Vagina (tissue), 2 donors: ENCODE measurements at places on chromosomes 4 and X.

- no peak for DNase-seq
Measured at GRCh38 chr4:18463987-18464559, 442.5 kb upstream of the LCORL start.

- no peak for DNase-seq
Measured at GRCh38 chrX:46626566-46626965, 53.0 kb downstream of the CHST7 start.

GRCh38 chr4:18075823-18076433, 54.4 kb upstream of the LCORL start:
- DNase-seq: no peak

DNA sequence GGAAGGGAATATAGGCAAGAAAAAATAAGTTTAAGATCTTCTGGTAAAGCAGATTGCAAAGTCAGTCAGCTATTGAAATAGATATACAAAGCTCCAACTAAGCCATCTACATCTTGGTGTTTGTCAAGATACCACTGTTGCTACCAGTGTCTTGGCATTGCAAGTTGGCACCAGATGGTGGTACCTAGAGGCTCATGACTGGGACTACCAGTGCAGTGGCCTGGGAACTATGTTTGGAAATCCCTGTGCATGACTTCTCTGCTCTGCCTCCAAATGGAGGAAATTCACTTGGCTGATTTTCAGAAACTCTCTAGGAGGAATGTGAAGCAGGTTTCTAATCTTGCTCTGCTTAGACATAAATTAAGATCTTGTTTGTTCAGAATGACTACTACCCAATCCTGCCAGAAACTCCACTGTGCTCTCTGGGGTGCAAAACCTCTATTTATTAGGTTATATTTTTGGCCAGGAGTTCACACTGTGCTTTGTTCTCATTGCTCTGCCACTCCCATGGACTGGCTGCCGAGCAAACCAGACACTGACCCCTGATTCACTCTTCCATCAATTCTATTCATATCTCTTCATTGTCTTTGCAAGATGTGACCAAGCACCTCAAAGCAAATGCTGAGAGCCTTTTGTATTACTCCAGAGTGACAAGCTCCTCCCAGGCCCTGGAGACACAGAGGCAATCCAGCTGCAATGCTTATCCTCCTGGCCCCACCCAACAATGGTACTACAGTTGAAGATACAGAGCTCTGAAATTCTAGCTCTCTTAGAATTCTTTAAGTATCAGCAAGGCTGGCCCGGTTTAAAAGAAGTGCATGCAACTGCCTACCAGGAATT, 272.3 kb upstream of the FGF16 start:
- DNase-seq: no peak

DNA sequence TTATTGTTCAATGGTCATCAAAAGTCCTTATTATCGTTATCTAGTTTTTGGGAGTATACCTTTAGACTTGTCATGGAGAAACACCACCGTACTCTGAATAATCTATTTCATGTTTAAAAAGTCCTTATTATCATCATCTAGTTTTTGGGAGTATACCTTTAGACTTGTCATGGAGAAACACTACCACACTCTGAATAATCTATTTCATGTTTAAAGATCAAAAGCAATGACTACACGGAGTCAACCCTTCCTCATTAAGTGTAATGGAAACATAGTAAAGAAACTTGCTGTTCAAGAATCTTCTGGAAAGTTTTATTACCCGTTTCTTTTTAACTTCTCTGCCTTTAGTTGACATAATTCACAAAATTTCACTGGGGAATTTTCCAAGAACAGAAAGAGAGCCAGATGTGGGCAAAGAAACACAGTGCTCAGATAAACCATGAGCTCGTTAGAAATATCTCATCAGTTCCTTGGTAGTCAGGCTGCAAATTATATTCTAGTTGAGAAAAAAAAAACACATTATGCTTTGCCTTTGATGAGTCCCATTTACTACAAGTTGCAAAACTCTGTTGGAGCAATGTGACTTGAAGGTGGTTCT, 158.8 kb downstream of the AFAP1 start:
- no peak for DNase-seq

- DNase-seq: no peak
Measured at GRCh38 chrX:108091878-108092291, 307 bp downstream of the ATG4A start.

- DNase-seq: no peak
Measured at GRCh38 chr4:117908306-117909207, 125.7 kb upstream of the NDST3 start.

DNA sequence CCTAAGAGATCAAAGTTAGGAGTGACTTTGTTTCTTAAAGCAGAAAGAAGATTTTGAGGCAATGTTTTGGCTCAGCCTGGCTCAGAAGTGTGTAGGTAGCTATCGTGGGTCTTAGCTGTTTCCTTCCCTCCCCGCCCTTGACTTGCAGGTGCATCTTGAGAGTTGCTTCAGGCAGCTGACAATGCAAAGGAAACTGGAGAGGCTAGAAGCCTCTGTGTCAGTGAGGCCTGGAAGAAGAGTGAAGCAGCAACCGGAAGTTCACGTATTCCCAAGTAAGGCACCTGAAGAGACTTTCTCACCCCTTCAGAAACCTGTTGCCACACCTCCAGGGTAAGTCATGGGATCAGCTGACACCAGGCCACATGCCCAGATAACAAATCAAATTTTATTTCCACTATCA, 10.6 kb upstream of the XKRX start:
- DNase-seq: no peak

DNA sequence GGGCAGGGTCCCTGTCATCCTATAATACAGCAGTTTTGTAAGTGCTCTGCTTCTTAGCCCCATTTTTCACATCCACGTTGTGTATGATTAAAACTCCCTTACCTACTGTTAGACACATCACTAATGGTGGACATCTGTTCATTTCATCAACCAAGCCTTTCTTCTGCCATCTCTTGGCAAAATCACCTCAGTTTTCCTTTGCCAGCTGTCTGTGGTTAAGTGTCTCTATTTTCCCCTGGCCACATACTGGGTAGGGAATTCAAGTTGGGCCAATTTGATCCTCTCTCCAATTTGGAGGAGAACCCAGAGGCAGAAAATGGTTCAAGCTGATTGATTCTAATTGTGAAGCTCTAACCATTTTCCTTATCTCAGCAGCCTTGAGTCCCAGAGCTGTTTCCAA, 436.1 kb downstream of the PCDH7 start:
- DNase-seq: no peak

DNA sequence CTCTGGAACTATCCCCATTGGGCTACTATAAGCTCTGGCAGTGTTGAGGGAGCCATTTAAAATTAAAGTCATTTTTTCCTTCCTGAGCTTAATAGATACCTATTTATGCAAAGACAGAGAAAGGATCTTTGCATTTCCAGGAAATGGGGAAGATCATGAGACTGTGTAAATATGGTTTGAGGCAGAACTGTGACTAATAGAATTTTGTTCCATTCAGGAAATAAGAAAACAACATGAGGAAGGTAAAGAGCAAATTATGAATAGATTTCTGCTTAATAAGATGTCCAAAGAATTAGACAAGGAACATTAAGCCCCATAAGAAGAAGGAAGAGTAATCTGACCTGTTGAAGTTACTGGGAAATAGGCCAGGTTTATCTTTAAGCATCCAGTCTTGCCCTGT, 17.8 kb upstream of the TBC1D19 start:
- no peak for DNase-seq

- no peak for DNase-seq
Measured at GRCh38 chr4:91598696-91599095, 705.1 kb upstream of the GRID2 start.

- DNase-seq: no peak
Measured at GRCh38 chr4:36573441-36573840, 292.0 kb downstream of the DTHD1 start.

DNA sequence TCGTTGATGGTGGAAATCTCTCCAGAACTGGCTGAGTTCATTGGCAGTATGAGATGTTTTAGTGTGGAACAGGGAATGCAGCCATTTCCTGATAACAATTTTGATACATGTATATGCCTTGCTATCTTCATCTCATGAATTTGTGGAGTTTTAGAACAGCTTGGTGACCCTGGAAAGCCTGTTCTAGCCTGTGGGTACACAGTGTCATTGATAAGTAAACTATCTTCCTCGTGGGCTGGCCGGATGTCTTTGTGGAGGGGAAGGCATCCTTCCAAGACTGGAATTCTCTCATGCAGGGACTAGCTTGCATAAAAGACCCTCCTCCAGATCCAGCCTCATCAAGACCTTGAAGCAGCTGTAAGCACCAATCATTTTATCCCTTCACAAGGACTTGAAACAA, 40.2 kb upstream of the NUDT10 start:
- no peak for DNase-seq

GRCh38 chr4:11605597-11605996, 176.9 kb upstream of the HS3ST1 start:
- DNase-seq: no peak

DNA sequence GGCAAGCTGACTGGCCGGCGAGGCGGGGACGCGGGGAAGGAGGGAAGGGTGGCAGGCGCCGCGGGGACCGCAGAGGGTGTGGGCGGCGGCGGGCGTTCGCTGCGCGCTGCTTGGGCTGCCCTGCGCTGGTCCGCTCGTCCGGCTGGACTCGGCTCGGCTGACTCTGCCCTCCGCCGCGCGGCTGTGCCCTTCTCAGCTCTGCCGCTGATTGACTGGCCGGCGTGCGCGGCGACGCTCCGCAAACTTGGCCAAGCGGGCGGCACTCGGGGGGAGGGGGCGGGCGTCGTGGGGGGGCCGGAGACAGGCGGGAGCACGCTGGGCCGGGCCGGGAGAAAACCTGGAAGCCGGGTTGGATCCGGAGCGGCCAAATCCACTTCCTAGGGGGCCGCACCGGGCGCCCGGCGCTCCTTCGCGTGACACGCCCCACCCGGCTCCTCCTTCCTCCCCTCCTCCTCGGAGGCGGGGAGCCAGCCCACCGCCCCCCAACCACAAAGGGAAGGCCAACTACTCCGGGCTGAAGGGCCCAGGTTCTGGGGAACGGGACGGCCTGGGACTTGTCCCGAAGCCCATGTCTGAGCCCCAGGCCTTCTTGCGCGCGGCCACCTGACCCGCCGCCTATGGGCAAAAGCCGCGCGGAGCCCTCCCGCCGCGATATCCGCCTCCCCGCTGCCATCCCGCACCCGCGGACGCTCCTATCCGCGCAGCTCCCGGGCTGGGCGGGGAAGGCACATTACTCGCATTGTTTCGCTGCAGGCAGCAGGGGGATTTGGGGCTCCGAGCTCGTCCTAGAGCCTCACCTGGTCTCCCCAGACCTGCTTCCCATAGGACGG, at the start of gene GPC4:
Gene GPC4 (minus strand): TSS at position 214 of the 830 bp plus-strand sequence. CDS start 524 bp downstream, outside the sequence.
- no peak for DNase-seq

GRCh38 chr4:187665086-187665485, 330.5 kb upstream of the ZFP42 start:
- no peak for DNase-seq

- DNase-seq: no peak
Measured at GRCh38 chrX:24494647-24495075, 29.6 kb downstream of the PDK3 start.

GRCh38 chr4:119037709-119038108, 97.9 kb upstream of the MYOZ2 start:
- no peak for DNase-seq

- DNase-seq: no peak
Measured at GRCh38 chrX:18707426-18708049, at the start of gene PPEF1. PPEF1 (plus strand) TSS chrX:18707645; CDS start chrX:18707781, 136 bp downstream.

- no peak for DNase-seq
Measured at GRCh38 chrX:133916984-133917722, 68.2 kb downstream of the GPC3 start.

DNA sequence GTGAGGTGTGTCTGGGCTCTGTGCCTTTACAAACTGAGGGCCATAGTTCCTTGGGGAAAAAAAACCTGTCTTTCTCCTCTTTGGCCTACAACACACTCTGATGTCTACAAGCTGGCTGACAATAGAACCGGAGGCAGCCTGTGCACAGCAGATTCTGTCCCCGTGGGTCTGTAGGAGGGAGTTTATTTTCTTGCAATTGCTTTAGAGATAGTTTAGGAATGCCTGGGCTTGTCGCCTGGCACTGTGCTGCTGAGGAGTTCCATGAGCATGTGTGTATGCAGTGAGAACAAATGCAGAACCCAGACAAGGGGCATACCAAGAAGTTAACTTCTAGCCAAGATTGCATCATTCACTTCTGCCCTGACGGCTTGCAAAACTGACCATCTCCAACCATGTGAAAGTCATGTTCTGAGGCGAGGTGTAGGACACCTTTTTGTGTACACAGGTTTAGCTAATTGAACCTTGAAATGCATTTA, 54.1 kb downstream of the CCNI start:
- no peak for DNase-seq

DNA sequence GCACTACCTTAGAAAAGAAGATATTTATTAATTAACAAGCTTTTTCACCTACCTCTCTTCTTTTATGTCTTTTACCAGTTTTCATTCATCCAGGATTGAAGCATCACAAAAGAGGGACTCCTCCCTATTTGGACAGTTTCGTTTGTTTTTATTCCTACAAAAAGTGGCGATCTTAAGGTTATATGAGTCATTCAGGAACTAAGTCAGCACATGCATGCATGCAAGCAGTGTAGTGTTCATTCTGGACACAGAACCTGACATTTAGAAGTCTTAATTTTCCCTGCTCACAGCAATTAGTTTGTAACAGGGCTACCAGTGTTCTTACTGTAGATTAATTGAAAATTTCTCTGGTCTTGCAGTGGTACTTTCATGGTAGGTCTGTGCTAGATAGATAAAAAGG, 47.9 kb upstream of the QRFPR start:
- no peak for DNase-seq

- no peak for DNase-seq
Measured at GRCh38 chr4:125116431-125116830, 198.3 kb upstream of the FAT4 start.

DNA sequence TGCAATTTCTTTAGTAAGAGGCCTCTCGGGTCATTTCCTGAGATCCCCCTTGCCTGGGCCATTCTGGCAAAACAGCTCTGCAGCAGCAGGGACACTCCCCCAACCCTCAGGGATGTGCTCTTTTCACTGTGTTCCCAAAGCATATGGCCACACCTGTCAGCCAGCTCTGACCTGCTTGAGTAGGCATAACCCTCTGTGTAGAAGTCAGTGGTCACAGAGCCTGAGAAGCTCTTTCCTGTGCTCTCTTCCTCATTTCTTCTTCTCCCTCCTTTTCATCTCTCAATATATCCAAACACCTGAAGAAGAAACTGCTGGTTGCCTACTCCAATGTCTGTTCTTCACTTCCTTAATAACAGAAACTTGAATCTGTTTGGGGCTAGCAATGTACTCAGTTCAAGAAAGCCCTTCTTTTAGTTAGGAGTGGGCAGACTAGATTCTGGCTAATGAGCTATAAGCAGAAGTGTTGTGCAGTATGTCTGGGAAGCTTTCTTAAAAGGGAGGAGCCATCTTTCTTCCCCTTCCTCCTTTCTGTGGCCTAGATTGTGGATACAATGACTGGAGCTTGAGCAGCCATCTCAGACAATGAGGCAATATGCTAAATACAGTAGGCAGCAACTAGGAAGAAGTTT, 73.3 kb downstream of the PRPS1 start:
- DNase-seq: no peak

- no peak for DNase-seq
Measured at GRCh38 chr4:174627473-174627872, 105.2 kb upstream of the HPGD start.

DNA sequence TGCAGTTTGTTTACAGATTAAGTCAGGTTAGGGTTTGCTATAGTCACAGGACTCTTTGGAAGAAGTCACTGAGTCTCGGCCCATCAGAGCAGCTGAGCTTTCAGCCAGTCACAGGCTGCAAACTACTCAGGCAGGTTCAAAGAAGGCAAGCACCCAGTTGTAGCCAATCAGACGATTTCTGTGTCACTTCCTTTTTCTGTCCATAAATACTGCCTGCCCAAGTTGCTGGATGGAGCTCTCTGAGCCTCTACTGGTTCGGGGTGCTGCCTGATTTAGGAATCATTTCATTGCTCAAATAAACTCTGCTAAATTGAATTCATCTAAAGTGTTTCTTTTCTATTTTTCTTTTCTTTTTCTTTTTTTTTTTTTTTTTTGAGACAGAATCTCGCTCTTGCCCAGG, 7.3 kb upstream of the SH3BP2 start:
- no peak for DNase-seq
